Gastrocnemius medialis (tissue), 4 donors: ENCODE measurements at places on chromosomes 5 and 9.

DNA sequence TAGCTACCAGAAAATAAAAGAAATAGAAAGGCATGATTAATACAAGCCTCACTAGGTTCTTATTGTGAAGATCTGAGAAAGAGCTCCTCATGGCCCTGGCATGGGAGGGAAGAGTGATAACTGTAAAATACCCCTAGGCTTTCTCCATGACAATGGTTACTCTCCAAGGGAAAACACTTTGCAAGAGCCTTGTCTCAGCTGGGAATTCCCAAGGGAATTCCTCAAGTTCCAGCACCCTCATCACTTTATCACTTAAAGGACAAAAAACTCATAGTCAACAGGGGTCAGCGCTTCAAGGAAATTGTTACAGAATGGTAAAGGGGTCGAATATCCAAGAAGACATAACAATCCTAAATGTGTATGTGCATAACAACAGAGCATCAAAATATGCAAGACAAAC, 21.2 kb downstream of the SYK start:
- no peaks in the 10 kb centered on the region for H3K27me3 ChIP-seq
- H3K27ac ChIP-seq: no peak overlapping the region
- no peak for DNase-seq
- no peaks in the 10 kb centered on the region for H3K4me1 ChIP-seq
- H3K36me3 ChIP-seq: no peaks in the 10 kb centered on the region

- H3K4me1 ChIP-seq: peaks cover 17% of the 10 kb centered on the region
- no peak for DNase-seq
- no peak overlapping the region for H3K27ac ChIP-seq
- no peaks in the 10 kb centered on the region for H3K36me3 ChIP-seq
- no peaks in the 10 kb centered on the region for H3K27me3 ChIP-seq
Observed at GRCh38 chr9:117783828-117784227, 79.6 kb downstream of the TLR4 start.

DNA sequence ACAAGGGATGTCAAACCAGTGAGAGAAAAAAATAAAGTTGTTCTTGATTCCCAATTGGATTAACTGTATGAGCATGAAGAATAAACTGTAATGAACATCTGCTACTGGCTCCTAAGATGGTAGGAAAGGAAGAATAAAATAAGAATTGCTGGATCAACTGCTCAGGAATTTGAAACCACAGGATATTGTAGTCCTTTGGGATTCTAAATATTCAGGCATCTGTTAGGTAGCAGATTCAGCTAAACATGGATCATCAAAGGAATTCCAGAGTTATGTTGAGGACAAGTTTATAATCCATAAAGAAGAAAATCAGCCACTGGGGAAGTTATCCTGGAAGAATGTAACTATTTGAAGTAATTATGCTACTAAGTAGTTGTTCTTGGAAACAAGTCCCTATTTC, 65.8 kb downstream of the ISL1 start:
- no peak overlapping the region for H3K4me3 ChIP-seq
- H3K27ac ChIP-seq: no peak overlapping the region
- no peaks in the 10 kb centered on the region for H3K4me1 ChIP-seq
- no peak for DNase-seq
- no peaks in the 10 kb centered on the region for H3K36me3 ChIP-seq

GRCh38 chr9:114884787-114885452, 45.5 kb downstream of the TNFSF8 start:
- no peak overlapping the region for H3K27ac ChIP-seq
- no peak overlapping the region for H3K4me3 ChIP-seq
- H3K36me3 ChIP-seq: no peaks in the 10 kb centered on the region
- no peaks in the 10 kb centered on the region for H3K4me1 ChIP-seq

GRCh38 chr5:66144834-66145390, 812 bp downstream of the SREK1 start:
- peak overlapping the region; percentile 88 for H3K4me3 ChIP-seq
- no peaks in the 10 kb centered on the region for H3K27me3 ChIP-seq
- peak; percentile 47 for DNase-seq
- H3K4me1 ChIP-seq: peaks cover 45% of the 10 kb centered on the region
- peak overlapping the region; percentile 98 for H3K27ac ChIP-seq

GRCh38 chr9:89522959-89523285, 25.0 kb upstream of the SEMA4D start:
- no peaks in the 10 kb centered on the region for H3K4me1 ChIP-seq
- H3K27ac ChIP-seq: no peak overlapping the region
- H3K27me3 ChIP-seq: no peaks in the 10 kb centered on the region
